Spleen (tissue), 13 donors: ENCODE measurements at places on chromosomes 4 and X.

- no peak for DNase-seq
Measured at GRCh38 chr4:94591289-94591688, 139.5 kb downstream of the PDLIM5 start.

DNA sequence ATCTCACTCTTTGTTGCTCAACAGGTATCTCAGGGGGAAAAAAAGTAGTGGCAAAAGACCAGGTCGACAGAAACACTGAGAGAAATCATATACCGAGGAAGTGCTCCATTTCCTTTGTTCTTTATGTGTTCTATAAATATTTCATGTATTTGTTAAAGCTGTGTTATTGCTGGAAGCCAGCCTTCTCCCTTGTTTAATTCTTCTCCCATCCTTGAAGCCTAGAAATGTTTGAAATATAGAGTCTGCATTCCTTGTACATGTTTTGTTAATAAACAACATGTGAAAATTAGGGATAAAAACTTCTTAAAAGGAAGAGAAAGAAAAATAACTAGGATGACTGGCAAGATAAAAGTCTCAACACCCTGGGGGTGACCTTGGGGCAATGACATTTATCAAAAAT, 186.2 kb downstream of the ANKRD50 start:
- no peak for DNase-seq

DNA sequence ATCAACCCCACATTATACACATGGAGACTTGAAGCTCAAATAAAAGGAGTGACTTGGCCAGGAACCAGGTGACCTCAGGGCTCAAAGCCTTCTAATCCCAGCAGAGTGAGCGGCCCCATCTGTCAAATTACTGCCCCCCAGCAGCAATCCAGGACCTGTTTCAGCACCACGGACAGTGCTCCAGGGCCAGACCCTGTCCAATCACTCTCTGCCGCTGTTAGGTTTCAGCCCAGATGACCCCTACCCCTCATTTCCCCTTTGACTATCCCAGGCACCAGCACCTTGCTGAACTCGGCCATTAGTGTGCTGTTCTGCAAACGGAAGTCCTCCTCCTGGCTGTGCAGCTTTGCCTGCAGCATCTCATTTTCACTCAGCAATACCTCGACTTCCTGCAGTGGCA, 5.1 kb downstream of the GRIPAP1 start:
- no peak for DNase-seq

DNA sequence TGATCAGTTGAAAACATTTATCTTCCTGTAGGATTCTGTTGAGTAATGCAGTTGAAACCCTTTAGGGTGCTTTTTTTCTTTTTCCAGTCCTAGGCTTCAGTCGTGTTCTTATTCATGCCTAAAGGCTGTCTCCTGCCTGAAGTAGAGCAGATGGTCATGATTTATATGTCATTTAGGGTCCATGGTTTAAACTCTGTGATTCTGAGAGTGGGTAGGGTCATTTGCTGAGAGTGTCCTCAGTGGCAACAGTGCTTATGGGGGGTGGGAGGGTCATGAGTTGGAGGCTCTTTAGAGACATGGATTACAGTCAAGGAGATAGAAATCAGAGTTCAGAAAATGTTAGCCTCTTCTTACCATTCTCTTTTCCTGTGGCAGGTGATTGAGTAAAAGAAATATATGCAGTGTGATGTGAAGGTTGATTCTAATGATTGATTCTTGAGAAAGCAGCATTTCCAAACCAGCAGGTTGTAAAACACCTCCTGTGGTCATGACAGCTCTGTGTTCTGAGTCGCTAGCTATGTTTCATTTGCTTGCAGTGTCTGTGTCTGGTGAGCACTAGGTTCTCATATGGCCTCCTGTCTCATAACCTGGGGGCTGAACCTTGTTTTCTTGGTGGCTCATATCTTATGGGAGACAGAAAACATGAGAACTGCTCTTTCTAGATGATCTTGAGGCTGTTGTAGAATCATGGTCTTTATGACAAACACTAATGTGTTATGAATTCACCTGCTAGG, 60.4 kb downstream of the JADE1 start:
- no peak for DNase-seq

DNA sequence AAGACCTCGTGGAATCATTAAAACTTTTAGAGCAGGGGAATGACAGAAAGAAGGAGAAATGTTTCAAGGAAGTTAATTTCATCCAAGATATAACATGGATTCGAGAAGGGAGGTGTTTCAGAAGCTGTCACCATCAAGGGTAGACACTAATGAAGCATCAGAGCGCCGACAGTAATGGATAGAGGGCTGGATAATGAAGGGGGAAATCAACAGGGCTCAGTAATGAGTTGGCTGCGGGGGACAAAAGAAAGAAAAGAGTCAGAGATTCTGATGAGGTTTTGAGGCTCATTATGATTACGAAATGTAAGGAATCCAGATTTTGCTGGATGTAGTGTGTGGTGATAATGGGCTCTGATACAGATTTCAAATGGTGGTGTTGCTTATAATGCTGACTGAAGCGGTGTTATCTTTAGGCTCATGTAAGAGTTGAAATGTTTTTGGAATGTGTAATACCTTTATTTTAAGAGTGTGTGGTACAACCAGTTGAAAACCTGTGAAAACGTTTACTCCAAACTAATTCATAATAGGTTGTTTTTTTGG, 39.3 kb upstream of the TENM3 start:
- DNase-seq, result no peak

DNA sequence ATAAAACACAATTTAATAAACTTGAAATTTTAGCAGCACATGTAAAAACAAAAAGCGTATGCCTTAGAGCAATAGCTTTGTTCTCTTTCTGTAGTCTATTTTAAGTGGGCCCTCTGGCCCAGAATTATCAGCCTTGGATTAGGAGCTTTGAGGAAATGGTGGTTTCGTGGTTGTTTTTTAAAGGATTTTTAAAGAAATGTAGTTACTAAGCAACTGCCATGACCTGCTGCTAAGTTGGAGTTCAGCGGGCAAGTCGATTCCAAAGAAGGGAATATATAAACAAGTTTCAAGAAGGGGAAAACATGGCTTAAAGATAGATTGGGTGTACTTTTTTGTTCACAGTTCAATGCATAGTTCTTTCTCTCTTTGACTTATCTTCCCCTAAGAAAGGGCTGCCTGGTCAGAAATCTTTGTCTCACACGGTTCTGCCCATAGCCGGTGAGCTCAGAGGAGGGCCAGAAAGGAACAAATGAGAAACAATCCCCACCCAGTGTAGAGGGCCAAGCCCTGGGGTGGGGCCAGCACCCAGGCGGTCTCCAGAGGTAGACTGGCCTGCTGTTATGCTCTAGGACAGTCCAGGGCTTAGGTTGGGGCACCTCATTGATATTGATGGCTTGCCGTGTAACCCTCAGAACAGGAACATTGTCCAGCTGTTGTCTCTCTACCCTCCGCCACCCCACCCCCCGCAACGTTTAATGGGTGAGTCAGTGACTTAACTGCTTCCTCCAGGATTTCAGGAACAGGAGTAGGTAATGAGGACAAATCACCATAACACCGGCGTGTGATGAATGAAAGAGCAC, 32.5 kb downstream of the DLG3 start:
- DNase-seq, result no peak

GRCh38 chrX:46185923-46186810, 359.1 kb downstream of the ZNF674 start:
- no peak for DNase-seq

DNA sequence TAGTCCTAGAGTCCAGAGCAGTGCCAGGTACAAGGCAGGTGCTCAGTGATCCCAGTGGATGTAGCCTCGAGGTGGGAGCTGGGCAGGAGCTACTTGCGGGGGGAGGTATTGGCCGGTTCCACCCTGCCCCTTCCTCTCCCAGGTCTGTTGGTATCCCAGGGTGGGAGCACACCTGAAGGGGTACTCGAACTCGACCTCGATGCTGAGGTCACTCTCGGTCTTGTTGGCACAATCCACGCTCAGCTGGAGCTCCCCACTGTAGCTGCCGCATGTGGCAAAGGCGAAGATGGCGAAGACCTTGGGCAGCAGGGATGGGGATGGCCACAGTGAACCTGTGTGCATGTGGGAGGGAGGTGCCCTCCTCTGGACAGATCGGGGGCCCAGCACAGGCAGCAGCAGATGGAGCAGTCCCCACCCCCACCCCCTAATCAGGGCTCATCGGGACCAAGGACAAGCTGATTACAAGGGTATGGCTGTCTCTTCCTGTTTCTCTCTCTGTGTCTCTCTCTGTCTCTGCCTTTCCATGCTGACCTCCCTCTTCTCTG, 2.4 kb downstream of the SYP start:
- DNase-seq, result no peak

- DNase-seq, result no peak
Measured at GRCh38 chr4:42320822-42321388, 76.4 kb upstream of the SHISA3 start.

DNA sequence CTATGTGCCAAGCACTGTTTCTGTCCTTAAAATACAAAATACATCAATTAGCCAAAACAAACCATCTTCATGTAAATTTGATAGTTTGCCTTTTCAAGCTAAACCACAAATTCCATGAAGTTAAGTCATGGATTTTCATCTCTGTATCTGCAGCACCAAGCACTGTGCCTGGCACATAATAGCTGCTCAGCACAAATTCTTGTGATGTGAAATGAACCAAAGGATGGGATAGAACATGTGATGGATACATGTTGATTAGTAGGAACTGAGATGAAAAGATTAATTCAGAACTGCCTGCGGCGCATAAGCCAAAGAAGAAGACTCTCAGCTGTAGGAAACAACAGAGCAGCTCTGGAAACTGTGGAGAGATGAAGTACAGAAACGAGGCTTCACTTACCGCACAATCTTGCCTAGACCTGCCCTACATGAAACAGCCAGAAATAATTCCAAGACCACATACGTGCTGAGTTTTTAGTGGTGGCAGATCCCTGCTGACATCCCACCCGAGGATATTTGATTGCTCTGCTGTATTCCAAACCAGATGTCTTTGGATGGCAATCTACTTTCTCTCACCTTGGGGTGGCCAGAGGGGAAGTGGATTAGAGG, 40.9 kb upstream of the DCLK2 start:
- DNase-seq, result no peak

DNA sequence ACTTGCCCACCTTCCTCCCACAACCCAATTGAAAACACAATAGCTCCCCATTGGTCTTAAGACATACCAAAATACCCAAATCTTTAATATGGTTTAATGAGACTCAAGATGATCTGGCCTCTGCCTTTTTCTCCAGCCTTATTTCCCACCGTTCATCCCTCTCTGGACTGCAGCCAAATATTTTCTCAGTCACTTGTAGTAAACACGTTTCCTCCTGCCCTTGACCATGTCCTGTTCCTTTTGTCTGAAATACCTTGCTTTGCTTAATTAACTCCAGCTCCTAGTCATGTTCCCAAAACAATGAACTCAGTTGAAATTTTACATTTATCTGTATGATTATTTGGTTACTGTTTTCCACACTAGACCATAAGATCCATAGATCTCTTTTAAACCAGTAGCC, 8.4 kb upstream of the NUP54 start:
- no peak for DNase-seq

DNA sequence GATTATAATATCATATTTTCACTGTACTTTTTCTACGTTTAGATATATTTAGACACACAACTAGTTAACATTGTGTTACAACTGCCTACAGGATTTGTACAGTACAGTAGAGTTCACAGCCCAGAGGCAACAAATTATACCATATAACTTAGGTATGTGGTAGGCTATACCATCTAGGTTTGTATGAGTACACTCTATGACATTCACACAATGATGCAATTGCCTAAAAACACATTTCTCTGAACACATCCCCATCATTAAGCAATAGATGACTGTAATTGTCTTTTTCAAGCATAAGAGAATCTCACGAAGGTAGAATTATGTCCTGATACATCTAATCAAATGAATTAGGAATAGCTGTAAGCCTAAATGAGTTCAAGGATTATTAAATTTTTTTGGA, 12.3 kb upstream of the TIGD2 start:
- DNase-seq, result no peak

DNA sequence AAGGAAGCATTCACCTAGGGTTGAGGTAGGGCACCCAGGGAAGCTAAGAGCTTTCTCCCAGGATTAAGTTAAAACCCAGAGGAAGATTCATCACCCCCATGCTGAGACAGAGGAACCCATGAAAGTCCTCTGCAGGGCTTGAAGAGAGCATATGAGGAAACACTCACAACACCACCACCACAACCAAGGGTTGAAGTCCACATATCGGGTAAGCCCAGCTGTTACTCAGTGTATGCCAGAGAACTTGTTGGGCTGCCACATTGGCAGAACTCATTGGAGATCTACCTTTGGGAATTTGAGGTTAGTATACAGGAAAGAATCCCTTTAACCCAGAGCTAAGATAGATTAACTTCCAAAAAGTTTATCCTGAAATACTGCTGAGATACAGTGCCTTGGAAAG, 75.1 kb downstream of the INTS6L start:
- no peak for DNase-seq

- no peak for DNase-seq
Measured at GRCh38 chr4:66522244-66522643, 852.0 kb upstream of the EPHA5 start.

DNA sequence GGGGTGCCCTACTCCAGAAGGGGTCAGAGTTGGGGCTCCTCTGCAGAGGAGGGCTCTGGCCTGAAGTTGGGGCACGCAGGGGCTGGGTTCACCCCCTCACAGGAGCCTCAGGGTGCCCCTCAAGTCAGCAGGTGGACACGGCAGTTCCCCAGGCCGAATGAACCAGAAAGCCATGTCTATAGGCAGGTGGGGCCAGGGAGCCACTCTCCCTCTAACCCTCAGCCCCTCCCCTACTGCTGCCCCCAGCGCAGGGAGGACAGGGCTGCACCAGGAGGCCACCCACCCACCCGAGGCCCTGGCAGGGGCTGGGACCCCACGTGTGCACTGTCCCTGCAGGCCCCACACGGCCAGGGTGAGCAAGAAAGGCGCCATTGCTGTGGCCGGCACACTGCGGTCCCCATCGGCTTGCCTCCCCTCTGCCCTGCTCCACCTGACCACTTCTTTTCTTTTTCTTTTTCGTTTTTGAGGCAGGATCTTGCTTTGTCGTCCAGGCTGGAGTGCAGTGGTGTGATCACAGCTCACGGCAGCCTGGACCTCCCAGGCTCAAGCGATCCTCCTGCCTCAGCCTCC, 83.8 kb downstream of the FAM53A start:
- no peak for DNase-seq

- DNase-seq, result no peak
Measured at GRCh38 chr4:71369536-71369935, 30.7 kb downstream of the SLC4A4 start.

- no peak for DNase-seq
Measured at GRCh38 chr4:81353861-81354260, 117.8 kb downstream of the RASGEF1B start.

DNA sequence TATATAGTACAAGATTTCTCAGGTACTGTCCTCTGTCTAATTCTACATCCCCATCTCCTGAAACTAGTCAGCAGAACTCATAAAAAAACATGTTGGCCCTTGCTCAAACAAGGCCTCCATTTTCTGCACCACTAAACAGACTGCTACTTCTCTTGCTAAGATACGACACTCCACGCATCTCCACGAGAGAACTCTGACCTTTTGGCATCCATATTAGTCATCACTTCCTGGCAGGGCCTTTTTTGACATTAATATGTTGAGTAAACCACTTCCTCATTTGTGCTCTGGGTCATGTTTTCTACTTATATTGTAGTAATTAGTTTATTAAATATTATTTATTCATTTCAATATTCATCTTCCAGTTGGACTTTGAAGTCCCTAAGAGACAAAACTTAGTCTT, 65.6 kb downstream of the DCAF8L1 start:
- no peak for DNase-seq
